ENCODE measurements at places on chromosomes 4 and X.

- no peak for DNase-seq
Measured at GRCh38 chr4:70754470-70754869, 32.7 kb downstream of the RUFY3 start.

DNA sequence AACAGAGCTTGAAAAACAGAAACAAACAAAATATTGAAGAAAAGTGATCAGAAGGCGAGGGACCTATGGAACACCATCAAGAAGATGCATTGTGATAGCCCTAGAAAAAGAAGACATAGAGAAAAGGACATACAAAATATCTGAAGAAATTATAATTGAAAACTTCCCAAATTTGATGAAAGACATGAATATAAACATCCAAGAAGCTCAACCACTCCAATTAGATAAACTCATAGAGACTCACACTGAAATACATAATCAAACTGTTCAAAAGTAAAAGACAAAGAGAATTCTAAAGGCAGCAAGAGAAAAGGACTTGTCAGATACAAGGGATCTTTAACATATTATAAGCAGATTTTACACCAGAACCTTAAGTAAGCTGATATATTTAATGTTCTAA lies 869.8 kb downstream of the PCDH18 start:
- DNase-seq, result no peak

- DNase-seq, result no peak
Measured at GRCh38 chr4:15336410-15337167, 91.2 kb upstream of the C1QTNF7 start.

DNA sequence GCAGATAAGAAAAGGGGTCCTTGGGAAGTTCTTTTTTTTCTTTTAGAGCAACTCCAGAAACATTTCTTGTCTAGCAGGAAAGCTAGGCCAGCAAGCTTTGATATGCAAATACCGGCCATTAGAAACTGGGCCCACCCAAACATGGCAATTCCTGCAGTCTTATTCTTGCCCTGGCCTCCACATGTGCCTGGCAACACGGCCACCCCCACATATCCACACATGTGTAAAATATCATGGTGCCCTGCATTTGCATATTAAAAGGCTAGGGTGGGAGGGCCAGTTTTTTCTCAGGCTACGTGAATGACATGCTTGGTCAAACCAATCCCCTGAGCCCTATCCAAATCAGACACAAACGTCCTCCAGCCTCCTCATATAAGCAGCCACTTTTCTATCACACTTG lies 171.7 kb upstream of the ZCCHC13 start:
- no peak for DNase-seq

DNA sequence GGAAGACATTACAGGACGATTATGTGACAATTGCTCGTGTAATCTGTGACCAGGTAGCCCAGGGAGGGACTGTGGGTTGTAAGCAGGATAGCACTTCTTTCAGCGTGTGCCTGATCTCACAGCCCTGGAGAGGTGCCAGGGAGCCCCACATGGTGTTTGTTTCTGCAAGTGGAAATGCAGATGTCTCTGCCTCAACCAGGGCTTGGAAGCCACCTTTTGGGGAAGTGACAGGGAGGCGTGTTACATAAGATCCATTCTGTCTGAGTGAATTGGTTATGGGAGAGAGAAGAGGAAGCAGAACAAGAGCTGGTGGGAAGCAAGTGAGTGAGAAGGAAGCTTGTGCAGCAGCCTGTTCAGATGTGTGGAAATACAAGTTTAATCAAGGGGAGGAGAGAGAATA lies 104.5 kb upstream of the GATB start:
- no peak for DNase-seq

DNA sequence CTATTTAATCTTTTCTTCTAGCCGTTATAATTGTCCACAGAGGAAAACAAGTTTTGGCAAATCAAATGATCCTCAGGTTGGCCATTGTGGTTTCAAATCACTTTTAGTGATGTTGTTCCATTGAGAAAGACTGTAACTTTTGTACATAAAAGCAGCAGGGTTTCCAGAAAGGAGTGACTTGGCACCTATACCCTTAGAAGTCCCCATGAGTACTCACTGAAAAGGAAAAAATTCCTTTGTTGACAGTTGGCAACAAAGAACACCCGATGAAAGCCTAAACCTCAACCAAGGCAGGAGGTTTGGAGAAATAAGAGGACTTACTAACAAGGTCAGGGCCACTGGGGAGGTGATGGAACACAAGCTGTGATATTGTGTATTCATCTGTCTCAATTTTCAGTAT lies 474.4 kb downstream of the RAPGEF2 start:
- DNase-seq, result no peak

- no peak for DNase-seq
Measured at GRCh38 chr4:37188100-37188499, 56.4 kb upstream of the NWD2 start.

DNA sequence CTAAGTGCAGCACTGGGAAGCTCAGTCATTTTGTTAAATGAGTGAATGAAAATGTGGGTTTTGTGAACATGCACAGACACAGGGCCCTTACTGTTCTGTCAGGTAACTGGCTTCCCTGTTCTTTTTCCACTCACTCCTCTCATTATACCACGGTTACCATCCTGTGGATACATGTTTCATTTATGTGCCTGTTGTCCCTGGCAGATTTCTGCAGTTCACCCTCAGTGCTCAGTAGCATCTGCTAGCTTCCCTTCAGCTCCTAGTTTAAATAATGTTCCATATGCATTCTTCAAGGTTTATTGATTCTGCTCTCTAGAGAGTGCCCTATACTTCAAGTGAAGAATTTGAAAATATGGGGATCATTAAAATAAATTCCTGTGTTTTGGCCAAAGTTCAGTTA lies 1634.3 kb upstream of the ADGRL3 start:
- no peak for DNase-seq

DNA sequence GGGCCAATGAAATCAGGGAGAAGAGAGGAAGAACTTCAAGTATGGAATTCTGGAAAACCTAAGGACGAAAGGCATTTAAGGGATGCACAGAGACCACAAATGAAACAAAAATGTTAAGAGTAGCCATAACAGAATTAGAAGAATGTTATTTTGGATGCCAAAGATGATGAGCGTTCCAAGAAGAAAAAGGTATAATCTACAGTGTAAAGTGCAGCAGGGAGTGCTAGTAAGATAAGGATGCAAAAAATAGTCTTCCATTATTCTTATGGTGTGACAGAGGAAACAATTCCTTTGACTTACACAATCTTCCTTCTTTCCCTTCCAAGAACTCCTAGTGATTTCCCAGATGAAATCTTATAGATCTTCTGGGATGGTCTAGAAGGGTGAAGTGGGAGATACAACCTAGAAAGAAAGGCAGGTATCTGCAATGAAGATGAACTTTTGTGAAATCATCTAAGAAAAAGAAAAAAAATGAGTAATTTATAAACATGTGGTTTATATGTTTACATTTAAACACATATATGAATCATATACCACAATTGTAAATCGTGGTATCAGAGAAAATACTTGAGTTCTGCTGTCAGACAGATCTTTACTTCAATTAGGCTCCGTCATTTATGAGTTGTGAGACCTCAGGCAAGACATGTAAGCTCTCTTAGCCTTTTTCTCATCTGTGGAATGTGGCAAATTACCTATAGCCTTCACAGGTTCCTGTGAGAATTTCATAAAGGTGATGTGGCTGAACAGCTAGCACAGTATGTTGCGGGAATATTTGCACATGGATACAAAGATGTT lies 8.1 kb downstream of the MORF4L2 start:
- DNase-seq, result no peak

DNA sequence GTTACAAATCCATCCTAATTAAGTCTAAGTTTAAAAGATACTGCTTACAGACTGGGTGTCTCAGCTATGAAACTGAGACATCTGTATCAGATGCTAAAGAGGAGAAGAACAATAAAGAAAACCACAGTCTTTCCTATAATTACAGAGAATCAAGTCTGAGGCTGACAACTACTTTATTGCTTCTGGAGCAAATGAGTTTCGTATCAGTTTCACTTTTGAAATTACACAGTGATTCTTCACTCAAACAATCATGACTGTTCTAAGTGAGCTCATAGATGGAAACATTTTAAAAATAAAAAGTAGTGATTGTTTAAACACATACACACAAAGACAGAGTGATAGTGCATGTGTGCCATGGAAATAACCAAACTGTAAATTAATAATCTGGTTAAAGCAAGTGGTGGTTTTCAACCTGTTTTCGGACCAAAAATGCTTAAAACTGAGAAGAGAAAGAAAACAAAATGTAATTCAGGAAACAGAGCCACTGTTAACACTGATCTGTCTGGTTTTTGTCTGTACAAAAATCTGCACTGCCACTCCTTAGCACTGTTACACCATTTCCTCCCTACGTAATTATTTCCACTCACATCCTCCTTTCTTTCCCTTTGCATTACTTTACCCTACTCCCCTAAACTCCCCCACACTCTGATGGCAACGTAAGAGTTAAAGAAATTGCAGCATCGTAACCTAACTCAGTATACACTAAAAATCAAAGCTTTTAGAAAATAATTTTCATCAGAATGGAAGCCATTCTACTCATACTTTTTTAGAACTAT lies 12.5 kb downstream of the RFC1 start:
- DNase-seq, result no peak

DNA sequence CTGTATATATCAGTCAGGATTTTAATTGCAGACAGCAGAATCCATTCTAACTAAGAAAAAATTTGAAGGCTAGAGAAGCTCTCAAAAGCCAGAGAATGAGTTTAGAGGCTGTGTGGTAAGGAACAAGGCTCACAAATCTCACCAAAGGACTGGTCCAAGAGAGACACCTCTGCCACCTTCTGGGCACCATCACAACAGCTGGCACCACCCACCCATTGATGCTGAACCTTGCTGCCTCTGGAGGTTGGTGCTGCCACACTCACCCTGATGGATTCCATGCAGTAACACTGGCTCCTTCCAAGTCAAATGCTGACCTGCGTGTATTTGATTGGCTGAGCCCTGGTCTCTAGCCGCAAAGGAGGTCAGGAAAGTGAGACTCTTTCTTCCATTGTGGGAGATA lies 100.8 kb downstream of the BEND2 start:
- no peak for DNase-seq

DNA sequence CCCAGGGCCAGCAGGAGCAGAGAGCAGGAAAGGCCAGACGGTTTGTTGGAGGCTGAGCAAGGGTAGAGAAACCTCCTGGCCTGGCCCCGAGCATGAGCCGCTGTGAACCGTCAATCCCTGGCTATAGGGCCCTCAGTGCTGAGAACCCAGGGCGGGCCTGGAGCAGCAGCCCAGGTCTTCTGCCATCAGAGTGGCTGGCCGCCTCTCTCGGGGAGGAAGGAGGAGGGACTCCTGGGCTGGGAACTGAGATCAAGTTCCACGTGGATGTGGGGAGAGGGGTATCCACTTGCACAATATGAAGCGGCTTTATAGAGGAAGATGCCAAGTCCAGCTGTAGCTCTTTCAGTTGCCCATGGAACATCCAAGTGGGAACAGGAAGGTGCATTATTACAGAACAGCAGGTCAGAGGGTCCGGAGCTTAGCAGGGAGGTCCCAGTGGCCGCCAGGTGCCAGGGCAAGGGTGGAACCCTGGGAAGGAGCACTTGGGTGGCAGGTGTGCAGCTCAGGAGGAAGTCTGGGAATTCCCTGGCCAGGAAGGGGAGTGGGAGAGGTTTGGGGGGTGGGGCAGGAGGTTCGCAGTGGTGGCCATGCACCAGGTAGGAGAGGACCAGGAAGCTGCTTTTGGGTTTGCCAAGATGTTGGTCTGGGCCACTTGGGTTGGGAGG lies 31.7 kb upstream of the CRMP1 start:
- DNase-seq, result no peak

- DNase-seq, result no peak
Measured at GRCh38 chr4:63155561-63155960, 1253.7 kb downstream of the TECRL start.

GRCh38 chr4:159104694-159105414 lies 2.0 kb downstream of the RAPGEF2 start:
- peak; percentile 76 for DNase-seq

- DNase-seq, result no peak
Measured at GRCh38 chr4:53780736-53781400, 189.6 kb upstream of the LNX1 start.

- no peak for DNase-seq
Measured at GRCh38 chr4:108959491-108959890, 196.6 kb upstream of the ETNPPL start.

GRCh38 chrX:25275159-25275558 lies 259.4 kb upstream of the ARX start:
- no peak for DNase-seq

GRCh38 chr4:169279108-169279507 lies 8.4 kb upstream of the SH3RF1 start:
- DNase-seq, result no peak

All from NCI-H526 treated with DMSO at 0.1 percent for 48 hours (cell line).